ENCODE measurements at places on chromosomes 5 and 9. TPM values are rescaled to one million over a fixed set of nuclear protein-coding genes. Genes with fewer than 3 reads are reported as not detected.

The CNTNAP3B gene
- total RNA-seq: 0.06 TPM

The RAD23B gene
- 81.2 TPM for total RNA-seq

The PRUNE2 gene
- 2.2 TPM for total RNA-seq

The MOB3B gene
- total RNA-seq: not detected

The BARX1 gene
- not detected for total RNA-seq

The FOXD4 gene
- 0.24 TPM for total RNA-seq

GRCh38 chr5:86824637-86825036 lies 206.9 kb downstream of the COX7C start:
- DNase-seq: no peak

DNA sequence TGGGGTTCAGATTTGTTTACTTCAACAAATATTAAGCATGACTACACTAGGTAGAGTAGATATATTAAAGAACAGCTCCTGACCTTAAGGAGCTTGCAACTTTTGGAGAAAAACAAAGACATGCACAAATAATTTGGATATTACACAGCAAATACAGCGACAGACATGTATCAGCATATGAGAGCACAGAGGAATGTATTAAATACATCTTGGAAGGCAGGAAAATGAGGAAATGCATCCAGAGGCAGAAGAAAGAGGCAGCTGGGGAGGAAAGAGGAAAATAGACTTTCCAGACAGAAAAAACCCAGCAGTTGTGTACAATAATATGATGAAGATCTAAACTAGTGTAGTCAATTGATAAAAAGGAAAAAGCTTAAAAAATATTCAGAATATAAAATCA lies 392.2 kb downstream of the PDE4D start:
- DNase-seq: no peak

DNA sequence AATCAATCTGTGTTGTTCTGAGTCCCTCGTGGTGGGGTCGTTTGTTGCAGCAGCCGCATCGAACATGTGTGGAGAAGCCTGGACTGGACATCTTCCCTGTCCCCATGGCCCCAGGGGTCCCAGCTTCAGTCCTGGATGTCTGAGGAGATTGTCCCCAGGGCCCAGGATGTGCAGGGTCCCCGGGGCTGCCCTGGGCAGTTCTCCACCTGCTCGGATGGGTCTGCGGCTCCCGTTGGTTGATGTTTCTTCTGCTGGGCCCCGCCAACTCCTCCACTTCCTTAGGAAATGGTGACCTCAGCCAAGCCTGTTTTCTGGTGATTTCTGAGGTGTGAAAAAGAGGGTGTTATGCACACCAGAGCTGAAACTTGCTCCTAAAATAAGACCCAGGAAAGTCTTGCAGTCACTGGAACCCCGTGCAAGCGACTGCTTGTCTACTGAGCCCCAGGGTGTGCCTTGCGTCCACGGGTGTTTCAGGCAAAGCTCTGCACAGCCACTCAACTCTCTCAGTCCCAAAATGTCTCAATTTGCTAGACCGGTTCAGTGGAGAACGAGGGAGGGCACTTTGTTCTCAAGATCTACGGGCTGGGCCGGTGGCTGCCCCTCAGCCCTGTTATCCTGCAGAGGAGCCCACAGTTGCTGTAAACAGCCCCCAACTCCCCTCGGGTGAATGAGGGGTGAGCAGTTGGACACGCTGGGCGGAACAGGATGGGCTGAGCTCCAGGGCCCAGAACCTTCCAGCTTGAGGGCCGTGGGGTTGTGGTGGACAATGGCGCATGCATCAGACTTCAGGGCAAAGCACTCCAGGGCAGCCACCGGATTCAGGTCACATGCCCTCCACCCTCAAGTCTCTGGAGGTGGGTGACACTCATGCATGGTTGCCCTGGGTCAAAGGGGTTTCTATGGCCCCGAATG lies 66.7 kb upstream of the OLFM1 start:
- DNase-seq: no peak

- DNase-seq: no peak
Measured at GRCh38 chr5:60830581-60831127, 13.4 kb downstream of the ELOVL7 start.

DNA sequence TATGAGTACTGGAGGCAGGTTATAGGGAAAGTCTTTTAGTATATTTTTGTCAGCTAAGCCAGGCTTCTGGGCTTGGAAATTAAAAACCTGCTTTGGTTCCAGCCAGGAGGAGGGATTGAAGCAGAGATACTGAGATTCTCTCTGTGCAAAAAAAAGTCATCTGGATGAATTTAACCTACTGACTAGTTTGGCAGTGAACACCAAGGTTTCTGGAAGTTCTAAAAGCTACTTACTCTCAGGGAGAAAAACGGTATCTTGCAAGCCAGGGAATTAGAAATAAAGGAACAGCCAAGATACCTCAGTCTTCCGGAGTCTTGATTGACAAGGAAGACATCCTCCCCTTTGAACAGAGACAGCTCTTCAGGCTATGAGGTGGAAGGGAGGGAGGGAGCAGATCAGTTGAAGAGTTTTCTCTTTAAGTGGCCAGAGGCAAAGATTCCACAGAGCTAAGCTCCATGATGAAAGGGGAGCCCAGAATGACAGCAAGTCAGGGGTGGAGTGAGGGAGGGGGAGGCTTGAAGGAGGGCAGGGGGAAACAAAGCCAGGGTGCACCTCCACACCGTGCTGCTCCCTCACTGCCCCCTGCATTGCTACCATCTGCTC lies 8.3 kb upstream of the ZBTB34 start:
- no peak for DNase-seq

DNA sequence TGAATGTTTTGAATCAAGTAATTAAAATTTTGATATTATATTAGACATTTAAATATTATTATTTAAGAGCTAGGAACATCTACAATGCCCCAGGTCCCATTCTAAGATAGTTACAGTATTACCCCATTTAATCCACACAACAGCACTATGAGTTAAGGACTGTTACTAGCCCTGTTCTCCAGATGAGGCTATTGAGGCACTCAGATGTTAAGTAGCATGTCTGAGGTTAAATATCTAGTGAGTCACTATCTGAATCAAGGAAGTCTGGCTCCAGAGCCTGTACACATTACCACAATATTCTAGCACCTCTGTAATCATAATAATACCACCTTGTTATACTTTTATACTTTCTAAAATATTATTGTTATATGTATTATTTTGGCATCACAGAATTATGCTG lies 304.6 kb downstream of the PDE4D start:
- DNase-seq: no peak

DNA sequence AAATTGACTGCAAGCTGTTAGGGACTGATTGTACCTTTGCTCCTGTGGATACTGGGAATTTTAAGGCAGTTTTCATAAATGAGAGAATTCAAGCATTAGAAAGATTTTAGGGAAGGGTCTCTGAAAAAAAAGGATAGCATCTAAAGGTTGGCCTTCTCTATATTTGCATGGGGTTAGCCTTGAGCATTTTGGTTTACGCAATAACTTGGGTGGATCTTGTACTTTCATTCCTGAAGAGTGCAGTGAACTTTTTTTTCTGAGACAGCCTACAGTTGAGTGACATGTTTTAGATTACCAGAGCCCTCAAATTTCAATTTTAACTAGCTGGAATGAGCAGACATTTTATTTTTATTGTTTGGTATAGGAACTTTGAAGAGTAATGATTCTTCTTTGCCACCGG lies 91.6 kb upstream of the NR3C1 start:
- DNase-seq: no peak

- DNase-seq: peak; percentile 30
Measured at GRCh38 chr5:170464280-170465127, 39.3 kb upstream of the KCNIP1 start.

All from SJSA1 (cell line).